ENCODE measurements at places on chromosomes 4 and X.

DNA sequence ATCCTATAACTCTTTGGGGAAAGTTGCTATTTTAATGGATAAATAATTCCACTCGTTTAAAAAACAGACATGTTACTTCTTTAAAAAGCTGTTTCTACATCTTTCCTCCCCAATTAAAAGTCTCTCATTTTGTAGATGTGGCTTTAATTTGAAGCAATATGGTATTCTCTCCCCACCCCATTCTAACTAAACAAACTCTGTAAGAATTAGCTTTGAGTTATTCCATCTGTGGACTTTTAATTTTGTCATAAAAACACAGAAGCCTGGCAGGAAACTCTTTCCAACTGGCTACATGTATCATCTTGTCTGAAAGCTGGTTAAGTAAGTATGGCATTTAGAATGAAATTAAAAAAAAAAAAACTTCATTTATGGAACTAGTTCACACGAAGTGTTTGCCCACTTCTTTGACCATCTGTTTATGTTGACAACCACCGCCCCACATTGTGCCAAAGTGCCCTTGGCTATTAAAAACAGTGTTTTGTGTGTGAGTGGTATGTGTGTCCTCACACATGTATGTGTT lies 140.3 kb downstream of the NAA11 start:
- DNase-seq = no peak

DNA sequence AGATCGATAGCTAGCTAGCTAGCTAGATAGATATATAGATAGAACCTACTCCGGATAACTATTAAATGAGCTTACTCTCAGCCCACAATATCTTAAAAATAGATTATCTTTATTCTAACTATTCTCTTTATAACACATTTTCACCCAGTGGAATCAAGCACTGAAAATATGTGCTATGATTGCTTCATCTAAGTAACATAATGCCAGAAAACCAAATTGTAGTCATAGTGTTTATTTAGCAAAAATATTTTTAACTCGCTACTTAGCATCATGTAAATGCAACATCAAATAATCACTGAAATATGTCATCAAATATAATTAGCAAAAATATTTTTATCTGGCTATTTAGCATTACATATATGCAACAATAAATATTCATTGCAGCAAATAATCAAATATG lies 1.5 kb downstream of the TMEM156 start:
- no peak for DNase-seq

DNA sequence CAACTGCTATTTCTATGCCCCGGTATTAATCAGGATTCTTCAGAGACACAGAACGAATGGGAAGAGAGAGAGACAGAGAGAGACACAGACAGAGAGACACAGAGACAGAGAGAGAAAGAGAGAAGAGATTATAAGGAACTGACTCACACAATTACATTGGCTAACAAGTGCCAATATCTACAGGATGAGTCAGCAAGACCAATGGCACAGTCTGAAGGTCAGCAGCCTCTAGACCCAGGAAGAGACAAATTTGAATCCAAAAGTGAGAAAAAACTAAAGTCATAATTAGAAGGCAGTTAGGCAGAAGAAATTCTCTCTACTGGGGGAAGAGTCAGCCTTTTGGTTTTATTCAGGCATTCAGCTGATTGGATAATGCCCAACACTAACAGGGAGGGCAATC lies 187.3 kb downstream of the MAB21L2 start:
- DNase-seq = no peak

GRCh38 chr4:25172961-25173915 lies 13.0 kb upstream of the SEPSECS start:
- DNase-seq = no peak

- no peak for DNase-seq
These were observed 34.3 kb downstream of the GPC4 start for GRCh38 chrX:133380711-133381619.

DNA sequence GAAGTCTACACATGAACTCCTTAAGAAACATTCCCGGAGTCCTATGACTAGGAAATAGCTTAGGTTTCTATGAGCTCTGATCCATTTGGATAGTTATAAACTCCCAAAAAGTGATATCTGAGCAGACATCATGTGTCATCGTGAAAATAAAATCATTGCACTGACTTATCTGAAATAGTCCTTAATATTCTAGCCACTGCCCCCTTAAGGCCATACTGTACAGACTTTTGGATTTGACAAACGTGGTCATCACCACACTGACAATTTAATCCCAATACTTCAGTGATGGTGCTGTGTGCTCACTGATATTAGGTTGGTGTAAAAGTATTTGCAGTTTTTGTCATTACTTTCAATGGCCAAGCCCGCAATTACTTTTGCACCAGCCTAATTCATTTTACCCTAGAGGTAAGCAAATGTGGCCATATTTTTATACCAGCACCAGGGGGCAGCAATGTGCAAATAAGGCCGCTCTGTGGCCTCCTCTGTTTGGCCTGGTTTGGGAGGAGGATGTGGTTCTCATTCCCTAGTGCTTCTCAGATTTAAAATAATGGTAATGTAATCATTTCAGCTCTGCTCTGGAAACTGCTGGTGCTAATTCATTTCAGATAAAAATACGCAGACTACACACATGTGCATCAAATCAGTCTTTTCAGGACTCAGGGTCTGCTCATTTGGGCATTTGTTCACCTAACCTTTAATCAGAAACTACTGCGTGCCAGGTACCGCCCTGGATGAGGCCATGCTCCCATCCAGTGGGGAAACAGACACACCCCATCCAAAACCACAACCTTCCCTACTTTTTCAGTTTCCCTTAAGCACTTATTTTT lies 196.4 kb upstream of the C1QTNF7 start:
- DNase-seq = peak; percentile 41

DNA sequence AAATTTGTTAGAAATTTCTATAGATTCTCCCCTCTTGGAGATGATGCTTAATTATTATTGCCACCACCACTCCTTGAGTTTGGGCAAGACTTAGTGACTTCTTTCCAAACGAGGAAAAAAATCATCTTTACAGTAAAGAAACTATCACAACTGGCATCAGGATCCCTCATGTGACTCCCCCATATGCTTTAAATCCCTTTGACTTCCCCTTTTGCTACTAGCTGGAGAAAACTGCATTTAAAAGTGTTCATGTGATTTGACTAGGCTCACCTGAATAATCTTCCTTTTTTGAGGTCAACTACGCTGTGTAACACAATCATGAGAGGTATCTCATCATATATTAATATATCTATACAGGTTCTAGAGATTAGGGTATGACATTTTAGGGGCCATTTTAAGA lies 30.3 kb upstream of the ENOX2 start:
- no peak for DNase-seq

DNA sequence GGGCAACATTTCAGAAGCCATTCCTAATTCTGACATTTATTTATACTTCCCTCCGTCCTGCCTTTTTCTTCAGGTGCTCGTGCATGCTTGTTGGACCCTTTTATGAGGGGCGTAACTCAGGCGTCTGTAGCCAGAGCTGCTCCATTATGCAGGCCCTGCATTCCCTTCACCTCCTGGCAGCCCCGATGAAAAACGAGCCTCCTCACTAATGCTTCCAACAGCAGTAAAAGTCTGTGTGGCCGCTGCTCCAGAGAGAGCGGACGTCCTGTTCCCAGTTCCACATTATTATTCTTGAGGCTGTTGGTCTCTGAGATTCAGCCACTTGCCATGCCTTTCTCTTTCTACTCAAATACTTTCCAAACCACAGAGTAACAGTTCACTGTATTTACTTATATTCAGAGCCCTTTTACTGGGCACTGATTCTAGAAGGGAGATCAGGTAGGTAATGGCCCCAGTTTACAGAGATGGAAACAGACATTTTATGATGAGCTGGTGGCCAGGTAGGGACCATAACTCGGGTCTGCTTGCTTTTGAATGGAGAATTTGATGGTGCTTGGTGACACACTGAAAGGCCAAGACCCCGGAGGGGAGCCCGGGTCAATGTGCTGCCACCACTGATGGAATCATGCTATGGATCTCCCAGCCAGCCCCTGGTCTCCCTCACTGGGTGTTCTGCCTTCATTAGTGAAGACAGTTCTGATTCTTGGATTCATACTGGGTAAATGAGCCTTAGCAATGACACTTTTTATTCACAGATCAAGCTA lies 101.0 kb downstream of the GATB start:
- DNase-seq = no peak

GRCh38 chr4:47160095-47160494 lies 128.7 kb downstream of the GABRB1 start:
- no peak for DNase-seq

GRCh38 chr4:112813790-112814189 lies 176.8 kb downstream of the LARP7 start:
- no peak for DNase-seq

GRCh38 chr4:52870225-52870624 lies 8.1 kb downstream of the RASL11B start:
- DNase-seq = no peak

DNA sequence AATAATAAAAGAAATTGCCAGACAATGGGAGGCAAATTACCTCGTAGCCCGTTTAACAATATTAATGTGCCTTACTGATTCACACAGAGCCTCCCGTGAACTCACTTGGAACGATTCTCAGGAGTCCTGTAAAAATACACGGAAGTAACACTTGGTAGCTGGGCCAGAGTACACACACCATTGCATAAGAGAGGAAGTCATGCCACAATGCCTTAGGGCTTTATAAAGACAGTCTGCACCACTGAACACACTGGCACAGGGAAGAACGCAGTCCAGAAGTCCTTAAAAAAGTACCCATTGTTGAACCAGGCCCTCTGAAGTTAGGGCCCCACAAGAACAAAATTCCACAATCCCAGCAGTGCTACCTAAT lies 15.1 kb downstream of the SLC2A9 start:
- DNase-seq = no peak

- no peak for DNase-seq
These were observed 535.1 kb downstream of the FAT4 start for GRCh38 chr4:125849869-125850268.

- DNase-seq = no peak
These were observed 1.4 kb upstream of the TEC start for GRCh38 chr4:48270951-48271473.

Measured in stimulated activated CD4-positive, alpha-beta T cell treated with anti-CD3 and anti-CD28 coated beads, TNF-alpha, amount 100 ng/mL, for 4 hours (primary cell).